ENCODE measurements at places on chromosomes 12 and 14.

GRCh38 chr12:15719230-15719629 lies 70.0 kb downstream of the EPS8 start:
- no peak for DNase-seq

- DNase-seq = no peak
Measured at GRCh38 chr14:106681568-106681967, 1155.2 kb downstream of the TMEM121 start.

DNA sequence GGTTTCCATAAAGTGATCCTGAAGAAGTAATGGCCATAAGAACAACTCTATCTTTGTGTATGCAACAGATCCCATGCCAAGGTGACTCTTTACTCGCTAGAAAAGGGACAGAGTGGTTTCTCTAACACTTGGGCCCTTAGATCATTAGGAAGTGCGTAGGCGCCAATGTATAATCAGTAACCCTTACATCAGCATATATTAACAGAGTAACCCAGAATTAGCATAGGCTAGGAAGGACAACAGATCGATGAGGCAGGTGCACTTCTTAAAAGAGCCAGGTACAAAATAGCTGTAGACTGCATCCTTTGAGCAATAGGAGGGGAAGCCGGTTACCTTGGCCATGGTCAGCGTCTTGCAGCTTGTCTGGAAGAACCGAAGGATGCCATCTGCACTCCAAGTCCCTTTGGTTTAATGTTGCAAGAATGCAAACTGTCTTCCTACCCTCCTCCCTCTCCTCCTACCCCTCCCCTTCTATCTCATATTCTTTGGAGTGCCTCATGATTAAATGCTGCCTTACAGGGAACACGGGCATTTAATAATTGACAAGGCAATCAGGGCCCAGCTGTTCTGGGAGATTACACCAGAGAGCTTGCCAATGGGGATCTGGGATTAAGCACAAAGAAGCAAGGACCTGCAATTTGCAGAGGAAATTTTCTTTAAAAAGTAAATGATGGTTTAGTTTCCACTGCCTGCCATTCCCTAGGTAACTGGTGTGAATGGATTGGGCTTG lies 8.0 kb downstream of the GSG1 start:
- no peak for DNase-seq

DNA sequence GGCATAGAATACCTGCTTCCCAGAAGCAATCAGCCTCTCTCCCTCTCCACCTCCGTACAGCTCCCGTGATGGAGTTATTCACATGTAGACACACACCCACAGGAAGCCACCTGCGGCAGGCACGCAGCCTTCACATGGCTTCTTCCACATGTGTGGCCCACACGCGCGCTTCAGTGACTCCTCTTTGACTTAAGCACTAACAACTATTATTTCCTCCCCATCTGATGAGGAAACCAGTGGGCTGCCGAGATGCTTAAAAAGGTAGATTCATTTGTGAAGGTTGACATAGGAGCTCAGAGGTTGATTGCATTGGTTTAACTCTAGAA lies 69.3 kb downstream of the PRMT8 start:
- DNase-seq = no peak

DNA sequence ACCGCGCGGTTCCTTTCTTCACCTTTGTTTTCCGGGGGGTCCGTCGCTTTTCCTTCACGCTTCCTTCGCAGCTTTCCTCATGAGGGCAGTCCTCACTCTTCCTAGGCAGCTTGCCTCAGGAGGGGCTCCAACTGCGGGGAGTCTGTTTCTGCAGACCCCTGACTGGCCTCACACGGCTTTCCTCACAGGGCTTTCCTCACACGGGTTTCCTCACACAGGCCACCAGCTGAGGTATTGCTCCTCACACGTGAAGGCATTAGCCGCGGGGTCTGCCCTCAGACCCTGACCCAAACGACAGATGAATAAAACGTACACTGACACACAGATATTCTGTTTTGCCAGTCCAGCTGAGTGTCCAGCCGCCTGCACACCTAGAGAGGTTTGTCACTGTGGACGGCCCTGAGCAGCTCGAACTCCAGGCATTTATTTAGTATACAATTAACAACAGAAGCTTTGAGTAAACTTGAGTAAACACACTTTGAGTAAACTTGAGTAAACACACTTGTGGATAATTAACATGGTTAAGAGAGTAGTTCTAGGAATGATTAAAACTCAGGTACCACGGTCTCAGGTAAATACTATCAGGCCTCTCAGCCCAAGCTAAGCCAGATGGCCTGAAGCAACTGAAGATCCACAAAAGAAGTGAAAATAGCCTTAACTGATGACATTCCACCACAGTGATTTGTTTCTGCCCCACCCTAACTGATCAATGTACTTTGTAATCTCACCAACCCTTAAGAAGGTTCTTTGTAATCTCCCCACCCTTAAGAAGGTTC lies 16.1 kb upstream of the LYZ start:
- no peak for DNase-seq

GRCh38 chr14:50109342-50109741 lies 7.0 kb downstream of the VCPKMT start:
- DNase-seq = no peak

- DNase-seq = no peak
Measured at GRCh38 chr14:66972469-66972868, 216.8 kb upstream of the GARIN2 start.

DNA sequence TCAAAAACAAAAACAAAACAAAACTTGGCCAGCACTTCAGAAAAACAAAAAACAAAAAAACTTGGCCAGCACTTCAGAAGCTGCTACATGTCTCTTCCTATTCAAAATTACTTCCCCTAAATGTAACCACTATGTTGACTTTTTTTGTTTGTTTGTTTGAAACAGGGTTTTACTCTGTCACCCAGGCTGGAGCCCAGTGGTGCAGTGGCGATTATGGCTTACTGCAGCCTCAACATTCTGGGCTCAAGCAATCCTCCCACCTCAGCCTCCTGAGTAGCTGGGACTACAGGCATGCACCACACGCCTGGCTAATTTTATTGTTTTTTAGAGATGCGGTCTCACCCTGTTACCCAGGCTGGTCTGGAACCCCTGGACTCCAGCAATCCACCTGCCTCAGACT lies 38.0 kb upstream of the PPP4R3A start:
- DNase-seq = no peak

DNA sequence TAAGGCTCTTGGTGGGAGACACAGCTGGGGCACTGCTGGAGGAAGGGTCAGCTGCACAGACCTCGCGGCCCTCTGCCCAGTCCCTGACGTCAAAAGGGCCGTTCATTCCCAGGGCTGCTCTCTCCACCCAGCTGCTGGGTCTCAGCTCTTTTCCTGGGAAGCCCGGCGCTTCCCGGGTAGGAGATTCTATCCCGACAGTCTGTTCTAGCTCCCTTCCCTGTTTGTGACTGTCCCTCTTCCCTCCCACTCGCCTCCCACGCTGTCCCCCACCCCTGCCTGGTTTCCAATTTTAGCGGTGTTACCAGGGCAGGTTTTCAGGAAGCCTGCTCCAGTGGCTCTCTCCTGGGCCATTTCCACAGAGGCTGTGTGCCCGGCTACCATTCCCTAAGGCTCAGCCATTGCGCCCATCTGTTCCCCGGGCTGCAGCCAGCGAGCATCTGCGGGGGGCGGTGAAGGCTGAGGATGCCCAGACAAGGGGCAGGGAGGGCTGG lies 186.6 kb downstream of the CACNA1C start:
- DNase-seq = no peak

- no peak for DNase-seq
Measured at GRCh38 chr12:120719496-120720233, 6.0 kb upstream of the ACADS start.

- DNase-seq = no peak
Measured at GRCh38 chr14:44352201-44352600, 154.9 kb downstream of the FSCB start.

DNA sequence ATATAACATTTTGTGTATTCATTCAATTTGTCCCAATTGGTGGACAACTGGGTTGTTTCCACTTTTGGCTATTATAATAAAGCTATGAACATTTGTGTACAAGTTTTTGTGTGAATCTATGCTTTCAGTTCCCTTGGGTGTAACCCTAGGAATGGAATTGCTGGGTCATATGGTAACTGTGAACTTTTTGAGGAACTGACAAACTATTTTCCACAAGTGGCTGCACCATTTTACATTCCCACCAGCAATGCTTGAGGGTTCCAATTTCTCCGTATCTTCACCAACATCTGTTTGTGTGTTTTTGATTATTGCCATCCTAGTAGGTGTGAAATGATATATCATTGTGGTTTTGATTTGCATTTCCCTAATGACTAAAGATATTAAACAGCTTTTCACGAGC lies 13.0 kb downstream of the LPCAT3 start:
- no peak for DNase-seq

GRCh38 chr12:108675792-108676191 lies 42.1 kb upstream of the SELPLG start:
- DNase-seq = no peak

DNA sequence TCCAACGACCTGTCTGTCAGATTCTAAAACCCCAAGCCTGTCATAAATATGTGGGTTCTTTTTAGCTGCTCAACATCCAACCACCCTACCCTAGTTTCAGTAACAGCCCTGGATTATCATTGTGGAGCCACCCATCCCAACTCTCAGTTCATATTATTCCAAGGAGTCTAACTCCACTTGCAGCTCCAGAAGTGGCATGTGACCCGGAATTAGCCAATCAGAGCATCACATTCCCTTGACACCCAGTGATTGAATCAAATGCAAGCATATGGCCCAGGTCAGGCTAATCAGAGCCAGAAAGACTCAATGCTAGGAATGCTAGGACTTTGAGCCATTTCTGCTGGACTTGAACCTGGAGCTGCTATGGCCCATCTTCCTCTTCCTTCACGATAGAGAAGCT lies 17.1 kb upstream of the HSP90B1 start:
- DNase-seq = no peak

DNA sequence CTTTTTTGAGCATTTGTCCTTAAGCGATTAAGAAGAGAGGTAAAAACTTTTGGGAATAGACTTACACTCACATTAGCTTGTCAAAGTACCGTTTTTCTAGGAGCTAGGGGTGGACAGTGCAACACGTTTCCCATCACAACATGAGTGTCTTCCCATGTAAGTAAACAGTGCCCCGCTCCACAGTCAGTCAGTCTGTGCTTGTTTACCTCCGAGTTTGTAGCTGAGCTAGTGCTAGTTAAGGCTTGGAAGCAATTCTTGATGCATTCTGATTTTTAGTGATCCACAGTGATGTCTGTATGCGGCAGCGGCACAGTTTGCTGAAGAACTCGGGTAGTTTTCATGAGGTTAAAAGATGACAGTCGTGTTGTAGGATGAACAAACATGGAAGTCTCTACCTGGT lies 941 bp downstream of the ZDHHC17 start:
- no peak for DNase-seq

DNA sequence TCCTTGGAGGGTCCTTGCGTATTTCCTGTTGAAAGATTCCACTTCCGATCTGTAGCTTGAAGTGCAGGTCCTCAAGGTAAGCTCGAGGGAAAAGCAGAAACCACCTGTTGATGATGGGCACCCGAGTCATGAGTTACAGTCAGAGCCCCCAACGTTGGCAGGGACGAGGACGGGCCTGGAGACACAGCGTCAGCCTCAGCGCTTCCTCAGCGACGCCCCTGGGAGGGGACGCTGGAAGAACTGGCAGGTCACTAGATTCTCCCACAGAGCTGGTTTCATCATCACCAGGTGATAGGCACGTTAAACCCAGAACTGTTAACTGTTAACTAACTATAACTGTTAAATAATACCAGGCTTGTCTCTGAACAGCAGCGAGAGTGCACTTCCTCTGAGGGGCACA lies 101.8 kb downstream of the TNFAIP2 start:
- DNase-seq = no peak

- no peak for DNase-seq
Measured at GRCh38 chr14:105709281-105710118, 183.1 kb downstream of the TMEM121 start.

DNA sequence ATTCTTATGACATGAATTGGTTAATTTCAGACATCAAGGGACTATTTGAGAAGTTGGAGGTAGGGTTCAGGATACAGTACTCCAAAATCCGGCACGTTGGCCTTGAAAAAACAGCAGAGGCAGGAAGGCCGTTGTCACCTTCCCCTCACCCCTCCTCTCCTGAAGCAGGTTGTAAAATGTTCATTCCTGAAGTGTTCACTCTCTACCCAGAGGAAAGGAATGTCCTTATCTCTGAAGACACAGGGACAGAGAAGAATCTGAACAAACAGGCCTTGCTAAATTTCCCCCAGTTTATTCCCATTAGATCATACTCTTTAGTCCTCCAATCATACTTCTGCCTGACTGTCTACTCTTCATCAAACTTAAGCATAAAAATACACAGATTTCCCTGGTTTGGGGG lies 313.6 kb downstream of the ZFP36L1 start:
- no peak for DNase-seq

Data from iPS DF 6.9 (cell line).